Cortex of kidney (tissue), 1 donor: ENCODE measurements at places on chromosomes 2 and 18.

DNA sequence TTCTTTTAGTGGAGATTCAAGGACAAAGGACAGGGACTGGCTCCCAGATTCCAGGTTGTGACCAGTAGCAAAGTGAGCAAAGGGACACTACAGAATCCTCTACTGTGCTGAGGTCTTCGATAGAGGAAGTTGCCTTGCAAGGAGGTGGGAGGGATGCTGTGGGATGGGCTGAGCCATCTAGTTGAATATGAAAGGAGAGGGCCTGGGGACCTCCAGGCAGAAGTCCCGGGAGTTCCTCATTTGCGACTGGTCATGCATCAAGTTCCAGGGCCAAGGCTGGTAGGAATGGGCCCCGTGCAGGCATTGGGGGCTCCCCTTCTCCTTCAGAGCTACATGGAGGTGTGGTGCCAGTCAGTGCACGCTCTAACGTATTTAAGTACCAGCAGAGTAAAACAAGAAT is 12.6 kb upstream of the PROM2 start:
- no peak for DNase-seq

- DNase-seq = no peak
Measured at GRCh38 chr2:27863146-27863545, 27.0 kb downstream of the RBKS start.

GRCh38 chr18:39647627-39648534 is 2082.3 kb upstream of the CELF4 start:
- no peak for DNase-seq

DNA sequence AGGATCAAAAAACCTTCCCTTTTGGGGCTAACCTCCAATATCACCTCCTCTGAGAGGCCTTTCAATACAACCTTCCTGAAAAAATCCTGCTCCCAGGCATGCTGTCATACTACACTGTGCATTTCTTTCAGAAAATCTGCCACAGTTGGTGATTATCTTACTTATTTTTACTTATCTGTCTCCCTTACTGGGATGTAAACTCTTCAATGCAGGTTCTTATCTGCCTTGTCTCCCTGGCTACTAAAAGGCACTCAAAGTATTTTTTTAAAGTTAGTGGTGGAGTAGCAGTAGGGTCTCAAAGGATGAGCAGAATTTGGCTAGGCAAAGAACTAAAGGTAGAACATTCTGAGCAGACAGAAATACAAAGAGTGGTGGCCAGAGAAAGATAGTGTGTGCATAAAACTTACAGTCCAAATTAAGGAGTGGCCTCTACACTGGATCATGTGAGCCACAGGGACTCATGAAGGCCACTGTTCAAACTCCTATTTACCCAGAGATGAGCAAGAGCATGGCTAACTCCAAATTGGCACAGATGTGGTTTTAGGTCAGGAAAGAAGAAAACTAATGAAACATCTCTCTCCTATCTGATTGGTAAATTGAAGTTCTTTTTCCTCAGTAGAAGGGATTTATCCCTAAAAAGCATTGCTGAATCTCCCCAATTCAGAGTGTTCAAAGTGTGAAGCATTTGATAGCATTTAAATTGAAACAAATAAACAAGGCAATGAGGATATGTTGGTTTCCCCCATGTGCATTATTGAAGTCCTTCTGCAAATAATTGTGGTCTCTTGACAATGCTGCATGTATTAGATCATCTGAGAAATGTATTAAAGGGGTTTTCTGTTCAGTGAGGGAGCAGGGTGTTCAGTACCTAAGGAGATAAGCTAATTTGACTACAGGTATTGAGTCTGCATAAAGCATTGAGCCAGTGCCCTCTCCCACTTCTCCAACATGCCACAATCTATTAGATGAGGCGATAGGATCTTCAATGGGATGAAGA is 285.5 kb downstream of the MREG start:
- no peak for DNase-seq

DNA sequence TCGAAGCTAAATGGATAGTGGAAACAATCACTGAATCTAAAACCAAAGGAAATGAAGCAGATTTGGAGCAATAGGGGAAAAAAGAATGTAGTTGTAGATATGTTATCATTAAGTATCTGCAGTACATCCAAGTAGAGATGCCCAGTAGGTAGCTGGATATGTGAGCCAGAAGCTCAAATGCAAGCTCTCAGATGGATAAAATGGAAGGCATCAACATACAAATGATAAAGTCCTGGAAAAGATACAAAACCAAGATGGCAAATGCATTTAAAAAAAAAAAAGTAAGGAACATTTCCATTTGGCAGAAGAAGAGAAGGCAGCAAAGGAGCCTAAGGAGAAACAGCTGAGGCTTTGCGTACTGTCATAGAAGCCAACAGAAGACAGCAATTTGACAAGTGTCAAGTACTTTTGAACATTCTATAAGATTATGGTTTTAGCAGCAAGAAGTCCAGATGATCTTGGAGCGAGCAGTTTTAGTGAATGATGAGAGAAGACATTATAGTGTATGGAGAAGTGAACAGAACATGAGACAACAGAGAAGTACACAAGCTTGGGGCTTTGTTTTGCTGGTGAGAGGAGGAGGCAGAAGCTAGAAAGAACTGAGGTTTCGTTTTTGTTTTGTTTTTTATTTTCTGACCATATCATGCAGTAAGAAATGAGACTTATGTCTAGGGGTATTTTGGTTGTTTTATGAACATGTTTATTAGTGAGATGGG is 18.3 kb downstream of the ROCK2 start:
- DNase-seq = no peak

DNA sequence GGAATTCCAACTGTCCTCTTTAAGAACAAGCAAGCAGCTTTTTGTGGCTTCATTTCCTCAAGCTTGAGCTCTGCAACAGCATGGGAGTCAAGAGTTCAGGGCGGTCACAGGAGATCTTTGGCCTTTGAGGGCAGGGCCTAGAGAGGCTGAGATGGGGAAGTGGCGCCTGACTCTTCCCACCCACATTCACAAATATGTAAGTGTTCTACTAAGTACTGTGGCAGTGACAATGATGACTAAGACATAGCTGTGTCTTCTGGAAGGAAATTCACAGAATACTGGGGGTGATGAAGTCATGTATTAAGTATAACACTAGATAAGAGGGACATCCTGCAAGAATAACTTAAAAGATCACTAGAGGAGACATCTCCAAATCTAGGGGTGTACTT is 15.0 kb downstream of the RND3 start:
- DNase-seq = no peak

- no peak for DNase-seq
Measured at GRCh38 chr18:24659827-24660720, 199.6 kb downstream of the HRH4 start.

DNA sequence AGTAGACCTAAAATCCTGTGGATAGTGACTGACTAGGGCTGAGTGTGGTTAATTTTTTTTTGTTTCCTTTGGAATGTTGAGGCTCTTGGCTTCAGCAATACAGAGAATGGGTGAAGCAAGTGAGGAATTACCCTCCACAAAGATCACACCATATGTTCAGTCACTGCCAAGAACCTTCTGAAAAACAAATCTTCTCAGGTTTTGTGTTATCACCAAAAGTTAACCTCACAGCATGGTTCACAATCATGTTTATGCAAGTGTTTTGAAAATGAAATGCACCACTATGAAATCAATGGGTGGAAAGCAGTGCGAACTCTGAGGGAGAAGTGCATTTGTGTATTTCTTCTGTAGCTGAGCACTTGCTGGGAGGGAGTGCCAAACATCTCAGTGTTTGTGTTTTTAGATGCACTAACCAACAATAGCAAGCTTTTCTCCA is 44.4 kb downstream of the SPATS2L start:
- DNase-seq = no peak

GRCh38 chr2:231364961-231365810 is 30.3 kb upstream of the B3GNT7 start:
- DNase-seq = no peak

- DNase-seq = no peak
Measured at GRCh38 chr18:38460657-38461056, 895.1 kb upstream of the CELF4 start.

DNA sequence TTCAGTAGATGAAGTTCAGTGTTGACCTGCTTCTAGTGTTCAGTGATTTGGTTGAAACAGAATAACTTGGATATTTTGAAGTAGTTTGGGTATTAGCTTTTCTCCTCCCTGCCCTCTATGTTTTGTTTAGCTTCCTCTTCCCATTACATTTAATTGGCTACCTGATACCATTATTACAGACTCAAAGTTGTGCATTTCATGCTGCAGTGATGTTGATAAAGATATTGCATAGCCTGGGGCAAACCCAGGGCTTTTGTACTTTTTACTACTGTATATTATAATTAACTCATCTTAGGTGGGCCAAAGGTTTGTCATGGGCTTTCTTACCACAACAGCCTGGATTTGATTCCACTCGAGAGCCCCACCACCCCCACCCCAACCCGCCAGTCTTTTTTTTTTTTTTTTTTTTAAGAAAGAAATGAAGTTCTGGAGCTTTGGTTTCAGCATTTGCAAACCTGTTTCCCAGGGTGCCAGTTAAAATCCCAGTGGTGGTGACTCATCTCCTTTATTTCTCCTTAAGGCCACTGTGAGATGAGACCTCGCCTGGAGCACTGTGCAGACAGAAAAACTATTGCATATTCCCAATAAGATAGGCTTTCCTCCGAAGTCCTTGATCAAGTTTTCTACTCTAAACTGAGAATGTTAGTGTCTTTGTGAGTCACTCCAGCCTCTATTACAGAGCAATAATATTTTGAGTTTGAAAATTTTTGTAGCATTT is 393.7 kb upstream of the FANCL start:
- DNase-seq = no peak

- DNase-seq = no peak
Measured at GRCh38 chr2:69816923-69817542, 12.4 kb upstream of the GMCL1 start.

DNA sequence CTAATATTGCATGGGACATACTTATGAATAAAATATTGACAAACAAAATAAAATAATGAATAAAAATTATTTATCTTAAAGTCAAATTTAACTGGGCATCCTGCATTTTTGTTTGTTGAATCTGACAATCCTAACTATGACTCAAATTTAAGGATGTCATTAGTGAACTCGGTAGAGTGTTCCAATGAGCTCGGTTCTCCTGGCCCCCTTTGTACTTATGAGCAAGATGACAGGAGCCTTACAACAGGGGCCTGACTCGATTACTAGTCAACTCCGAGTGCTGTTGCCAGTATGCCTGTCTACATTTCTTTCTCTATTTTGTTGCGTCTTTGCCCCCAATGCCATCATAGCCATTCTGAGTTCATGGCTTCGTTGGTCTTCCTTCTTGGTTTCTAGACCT is 40.3 kb downstream of the HRH4 start:
- no peak for DNase-seq

DNA sequence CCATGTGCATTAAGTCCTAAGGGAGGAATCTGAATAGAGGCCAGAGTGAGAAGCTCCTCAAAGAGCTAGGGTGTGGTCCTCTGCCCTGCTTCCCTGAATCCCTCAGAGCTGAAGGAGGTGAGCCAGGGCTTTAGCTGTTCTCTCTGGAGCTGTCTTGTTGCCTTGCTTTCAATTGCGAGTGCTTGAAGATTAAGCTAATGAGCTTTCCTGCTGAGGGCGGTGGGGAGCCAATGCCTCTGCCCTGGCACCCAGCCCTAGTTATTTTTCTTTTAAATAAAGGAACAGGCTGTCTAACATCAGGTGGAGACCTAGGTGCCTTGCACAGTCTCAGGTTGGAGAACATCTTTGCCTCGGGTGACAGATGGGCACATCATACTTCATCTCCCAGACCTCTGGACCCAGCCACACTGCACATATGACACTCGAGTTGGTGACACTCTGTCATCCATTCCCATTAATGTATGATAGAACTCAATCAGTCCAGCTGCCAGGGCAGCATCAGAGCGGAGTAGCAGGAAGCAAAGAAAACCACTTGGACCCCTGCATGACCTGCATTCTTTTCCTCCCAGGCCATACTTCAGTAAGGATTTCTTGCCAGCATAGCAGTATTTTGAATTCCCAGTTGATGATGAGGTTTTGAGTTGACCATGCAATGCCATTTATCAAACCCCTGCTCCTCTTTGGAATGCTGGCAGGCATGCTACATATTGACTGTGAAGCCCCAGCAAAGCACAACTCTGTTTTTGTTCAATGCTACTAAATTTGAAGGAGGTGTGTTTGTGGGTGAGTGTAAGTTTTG is 292.7 kb downstream of the RNF144A start:
- DNase-seq = no peak

GRCh38 chr2:177445200-177445599 is 52.6 kb downstream of the AGPS start:
- no peak for DNase-seq

- DNase-seq = no peak
Measured at GRCh38 chr2:223003191-223003590, 48.8 kb upstream of the KCNE4 start.

DNA sequence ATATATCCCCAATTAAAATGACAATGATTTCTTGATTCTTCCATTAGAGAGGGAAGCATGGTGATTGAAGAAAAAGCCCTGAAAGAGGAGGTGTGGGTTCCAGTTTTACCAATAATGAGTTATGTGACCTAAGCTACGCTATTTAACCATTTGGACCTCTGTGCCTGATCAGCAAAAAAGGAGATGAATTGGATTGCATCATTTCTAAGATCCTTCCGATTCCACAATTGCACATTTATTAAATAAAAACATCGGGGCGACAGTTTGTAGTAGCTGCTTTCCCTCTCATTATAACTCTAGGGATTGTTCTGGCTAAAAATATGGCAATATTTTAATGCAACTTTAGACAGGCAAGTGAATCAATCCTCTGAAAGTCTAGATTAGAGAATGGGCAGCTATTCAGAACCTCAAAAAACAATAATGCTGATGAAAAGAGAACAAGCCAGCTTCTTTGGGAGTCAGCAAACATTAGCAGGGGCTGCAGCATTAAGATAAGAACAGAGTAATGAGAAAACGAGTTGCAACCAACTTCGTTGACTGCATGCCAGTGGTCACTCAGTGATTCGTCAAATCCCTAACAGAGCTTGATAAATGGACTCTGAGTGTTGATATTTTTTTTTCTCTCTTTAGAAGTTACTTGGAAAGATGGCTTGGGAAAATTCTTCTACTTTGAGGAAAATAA is 301.2 kb downstream of the AGPS start:
- DNase-seq = no peak

DNA sequence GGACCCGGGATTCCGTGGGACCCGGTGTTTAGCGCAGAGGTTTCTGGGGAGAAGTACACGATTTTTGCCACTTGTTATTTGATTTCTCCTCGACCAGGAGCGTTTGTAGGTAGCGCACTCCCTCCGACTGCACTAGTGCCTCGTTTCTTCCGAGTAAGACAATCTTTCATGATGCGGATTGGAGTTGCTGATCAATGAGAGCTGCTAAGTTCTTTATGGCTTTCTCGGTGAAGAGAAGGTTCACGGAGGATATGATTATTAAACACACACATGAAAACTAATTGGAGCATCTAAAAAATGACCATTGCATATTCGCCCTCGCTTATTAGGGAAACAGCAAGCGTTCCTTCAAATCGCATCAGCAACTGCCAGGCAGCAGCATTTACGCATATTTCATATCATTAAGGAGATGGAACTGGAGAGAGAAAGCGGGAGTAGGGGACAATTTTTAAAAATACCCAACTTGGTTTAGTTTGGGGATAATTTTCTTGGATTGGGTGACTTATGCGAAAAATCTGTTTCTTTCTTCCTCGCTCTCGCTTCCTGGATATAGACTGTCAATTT is 616 bp downstream of the EML6 start:
- DNase-seq = no peak
